ENCODE measurements at places on chromosomes 16 and 17.

- no peak for DNase-seq
Observed at GRCh38 chr16:53926209-53926608, 222.3 kb downstream of the FTO start.

GRCh38 chr17:8225813-8226535 is 15.6 kb upstream of the AURKB start:
- DNase-seq, result peak; percentile 23

- no peak for DNase-seq
Observed at GRCh38 chr17:7992924-7993323, 9.5 kb upstream of the GUCY2D start.

GRCh38 chr17:40344421-40345160 is 19.9 kb downstream of the GJD3 start:
- no peak for DNase-seq

DNA sequence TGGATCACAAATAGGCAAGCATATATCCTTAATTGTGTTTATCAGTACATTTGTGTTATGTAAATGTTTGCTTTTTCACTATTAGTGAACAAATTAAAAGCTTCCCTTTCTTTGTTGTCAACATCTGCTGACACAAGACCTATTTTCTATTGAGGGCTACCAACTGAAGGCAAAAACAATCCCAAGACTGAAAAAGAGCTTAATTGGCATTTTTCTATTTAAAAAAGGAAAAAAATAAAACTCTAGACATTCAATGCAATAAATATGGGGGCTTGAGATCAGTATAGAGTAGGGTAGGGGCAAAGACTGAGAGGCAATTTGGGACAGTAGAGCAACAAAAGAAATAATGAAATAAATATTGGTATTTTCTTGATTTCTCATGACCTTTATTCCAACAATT is 24.2 kb downstream of the OMG start:
- DNase-seq, result no peak

DNA sequence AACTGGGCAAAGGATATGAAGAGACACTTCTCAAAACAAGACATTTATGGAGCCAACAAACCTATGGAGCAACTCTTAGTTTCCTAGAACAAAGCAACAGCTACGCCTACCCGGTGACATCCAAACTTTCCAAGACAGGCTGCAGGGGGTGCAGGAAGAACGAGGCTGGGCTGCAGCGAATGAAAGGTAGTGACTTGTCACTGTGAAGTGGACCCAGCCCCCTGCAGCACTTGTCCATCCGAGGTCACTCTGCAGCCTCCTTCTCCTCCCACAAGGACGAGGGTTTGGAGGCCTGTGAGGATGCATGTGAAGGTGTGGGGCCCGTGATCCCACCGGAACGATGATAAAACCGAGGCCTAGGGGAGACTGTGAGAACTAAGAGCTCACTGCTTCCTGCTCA is 192.6 kb upstream of the RPL38 start:
- DNase-seq, result no peak

DNA sequence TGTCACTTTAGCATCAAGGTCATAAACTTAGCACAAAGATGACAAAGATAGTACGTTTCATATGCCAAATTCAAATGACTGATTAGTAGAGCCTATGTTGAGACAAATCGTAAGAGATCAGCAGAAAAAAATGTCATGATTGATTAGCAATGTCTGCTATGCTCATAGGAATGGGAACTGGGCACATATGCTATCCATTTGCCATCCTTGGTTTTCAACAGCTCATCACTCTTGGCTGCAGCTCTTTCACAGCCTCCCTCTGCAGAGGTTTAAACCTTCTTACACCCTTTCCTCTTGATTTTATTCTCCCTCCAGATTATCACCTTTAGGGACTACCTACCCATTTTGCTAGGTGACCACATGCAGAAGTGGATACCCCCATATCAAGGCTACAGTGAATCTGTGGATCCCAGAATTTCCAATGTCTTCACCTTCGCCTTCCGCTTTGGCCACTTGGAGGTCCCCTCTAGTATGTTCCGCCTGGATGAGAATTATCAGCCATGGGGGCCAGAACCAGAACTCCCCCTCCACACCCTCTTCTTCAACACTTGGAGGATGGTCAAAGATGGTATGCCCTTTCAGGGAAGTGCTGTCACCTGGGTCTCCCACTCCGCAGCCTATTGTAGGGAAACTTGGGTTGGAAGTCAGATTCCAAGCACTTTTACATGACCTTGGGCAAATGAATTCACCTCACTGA is 16.2 kb downstream of the MPO start:
- DNase-seq, result no peak

DNA sequence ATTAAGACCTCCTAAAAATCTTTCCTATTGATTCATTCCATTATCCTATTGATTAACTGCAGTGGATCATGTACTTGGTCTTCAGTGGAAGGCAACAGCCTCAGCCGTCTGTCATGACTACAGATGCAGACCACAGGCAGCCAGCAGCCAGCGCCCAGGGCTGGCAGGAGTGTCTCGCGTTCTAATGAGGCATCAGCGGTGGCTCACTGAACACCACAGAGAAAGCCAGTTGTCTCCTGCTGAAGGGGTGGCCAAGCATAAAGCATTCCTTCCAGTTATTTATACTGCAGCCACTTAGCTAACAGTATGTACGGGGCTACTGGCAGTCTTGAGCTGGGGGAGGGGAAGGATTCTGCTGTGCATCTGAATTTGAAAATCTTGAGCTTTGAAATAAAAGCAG is 214.3 kb downstream of the IRX3 start:
- DNase-seq, result no peak

- DNase-seq, result no peak
Observed at GRCh38 chr17:4940555-4941318, 669 bp downstream of the RNF167 start.

DNA sequence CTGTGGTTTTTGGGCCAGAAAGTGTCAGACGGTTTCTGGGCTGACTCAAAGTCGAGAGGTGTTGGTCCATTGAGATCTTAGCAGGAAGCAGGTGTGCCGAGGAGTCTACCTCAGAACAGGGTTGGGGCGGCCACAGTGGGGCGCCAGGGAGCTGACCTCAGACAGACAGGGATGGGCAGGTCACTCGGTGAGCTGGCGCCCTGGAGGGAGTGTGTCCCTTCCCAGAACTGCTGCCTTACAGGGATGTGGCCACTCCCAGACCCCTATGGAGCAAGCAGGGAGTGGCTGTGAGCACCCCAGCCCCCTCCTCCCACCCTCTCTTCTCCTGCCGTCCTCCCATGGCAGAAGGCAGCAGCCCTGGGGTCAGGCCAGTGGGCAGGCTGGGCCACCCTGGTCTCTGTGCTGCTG is 14.0 kb upstream of the DPEP1 start:
- peak; percentile 50 for DNase-seq

- no peak for DNase-seq
Observed at GRCh38 chr16:80752541-80752940, 51.9 kb downstream of the CDYL2 start.

GRCh38 chr17:69796078-69796477 is 278.9 kb upstream of the KCNJ16 start:
- no peak for DNase-seq

- DNase-seq, result no peak
Observed at GRCh38 chr16:11094075-11094856, 149.9 kb downstream of the CLEC16A start.

DNA sequence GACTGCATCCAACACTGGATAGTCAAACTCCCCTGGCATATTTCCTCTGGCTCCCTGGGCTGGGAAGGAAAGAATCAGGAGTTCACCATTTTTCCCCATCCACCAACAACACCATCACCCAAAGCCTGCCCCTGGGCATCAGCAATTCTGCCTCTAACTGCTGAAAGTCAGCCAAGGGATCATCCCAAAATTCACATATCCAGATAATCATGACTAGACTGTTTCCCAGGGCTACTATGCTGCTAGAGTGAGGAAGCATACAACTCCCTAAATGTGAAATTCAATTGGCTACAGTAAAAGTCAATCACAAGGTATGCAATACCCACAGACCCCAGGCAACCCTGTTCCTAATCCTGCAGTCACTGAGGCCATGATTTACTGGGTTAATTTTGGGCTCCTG is 230.6 kb downstream of the C16orf95 start:
- no peak for DNase-seq
